Vagina (tissue), 2 donors: ENCODE measurements at places on chromosomes 7 and 10.

- H3K27ac ChIP-seq = no peak overlapping the region
- no peak overlapping the region for H3K4me3 ChIP-seq
- no peak for DNase-seq
Observed at GRCh38 chr10:117972168-117972837, 74.4 kb downstream of the RAB11FIP2 start.

DNA sequence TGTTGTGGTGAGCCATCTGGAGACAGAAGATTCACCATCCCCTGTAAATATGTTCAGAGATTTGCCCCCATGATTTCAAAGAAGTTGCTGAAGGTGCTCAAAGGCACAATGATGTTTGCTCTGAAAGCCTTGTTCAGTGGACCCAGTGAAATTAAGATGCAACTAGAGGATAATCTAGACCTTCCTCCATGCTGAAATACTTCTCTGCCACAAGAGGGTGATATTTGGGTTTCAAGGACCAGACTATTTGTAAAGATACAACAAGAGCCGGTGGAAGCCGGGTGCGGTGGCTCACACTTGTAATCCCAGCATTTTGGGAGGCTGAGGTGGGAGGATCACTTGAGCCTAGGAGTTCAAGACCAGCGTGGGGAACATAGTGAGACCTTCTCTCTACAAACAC is 13.5 kb upstream of the MSRB2 start:
- no peaks in the 10 kb centered on the region for H3K36me3 ChIP-seq
- H3K4me1 ChIP-seq = no peaks in the 10 kb centered on the region
- H3K27ac ChIP-seq = no peak overlapping the region
- H3K27me3 ChIP-seq = no peaks in the 10 kb centered on the region
- no peak overlapping the region for H3K4me3 ChIP-seq

- H3K27ac ChIP-seq = no peak overlapping the region
- no peaks in the 10 kb centered on the region for H3K27me3 ChIP-seq
- no peaks in the 10 kb centered on the region for H3K4me1 ChIP-seq
- H3K36me3 ChIP-seq = no peaks in the 10 kb centered on the region
- H3K4me3 ChIP-seq = no peak overlapping the region
Observed at GRCh38 chr10:18606051-18606695, 45.2 kb downstream of the NSUN6 start.

DNA sequence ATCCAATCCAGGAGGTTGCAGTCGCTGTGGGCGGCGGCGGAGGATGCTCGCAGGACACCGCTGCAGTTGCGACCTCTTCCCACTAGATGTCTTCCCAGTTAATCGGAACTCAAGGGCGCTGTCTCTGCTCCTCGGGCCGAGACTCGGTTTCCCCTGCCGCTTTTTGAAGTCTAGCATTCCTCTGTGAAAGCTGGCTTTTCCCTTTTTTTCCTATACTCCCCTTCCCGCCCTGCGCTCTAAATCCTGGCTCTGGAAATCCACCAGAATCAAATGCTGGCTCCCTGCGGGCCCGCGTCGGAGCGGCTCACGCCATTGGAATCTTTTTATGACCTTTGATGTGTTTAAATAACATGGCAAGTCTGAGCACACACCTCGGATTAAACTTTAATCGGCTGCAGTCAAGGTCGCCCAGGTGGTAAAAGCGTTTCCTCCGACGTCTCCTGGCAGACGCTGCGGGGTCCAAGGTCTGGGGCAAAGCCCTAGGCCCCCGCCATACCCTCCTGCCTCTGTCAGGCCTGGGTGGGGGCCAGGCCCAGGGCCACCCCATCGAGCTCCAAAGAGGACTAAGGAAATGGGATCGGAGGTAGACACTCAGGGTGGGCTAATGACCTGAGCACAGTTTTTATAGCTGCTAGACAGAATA is 10.7 kb upstream of the HOXA13 start:
- peak overlapping the region; percentile 30 for H3K4me3 ChIP-seq
- peak overlapping the region; percentile 93 for H3K27ac ChIP-seq
- H3K36me3 ChIP-seq = no peaks in the 10 kb centered on the region

- DNase-seq = no peak
- H3K4me3 ChIP-seq = no peak overlapping the region
- H3K36me3 ChIP-seq = no peaks in the 10 kb centered on the region
- H3K4me1 ChIP-seq = no peaks in the 10 kb centered on the region
- H3K27ac ChIP-seq = no peak overlapping the region
Observed at GRCh38 chr7:91039033-91039432, 225.2 kb upstream of the FZD1 start.

DNA sequence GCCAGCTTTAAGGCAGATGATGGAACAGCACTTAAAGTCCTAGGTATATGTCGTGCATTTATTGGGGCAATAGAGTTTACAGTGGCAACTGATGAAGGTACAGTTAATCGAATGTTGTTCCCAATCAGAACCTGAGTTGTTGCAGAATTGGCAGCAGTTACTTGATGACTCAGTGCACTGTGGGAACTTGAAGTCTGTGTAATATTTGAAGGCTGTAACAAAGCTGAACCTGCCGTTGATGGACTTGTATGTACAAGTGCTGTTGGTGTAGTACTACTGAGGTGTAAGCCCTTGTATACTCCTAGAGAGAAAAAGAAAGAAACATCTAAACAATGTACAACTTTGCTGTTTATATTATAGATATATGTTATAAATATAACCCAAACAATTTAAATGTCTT is 75.3 kb downstream of the EPC1 start:
- no peaks in the 10 kb centered on the region for H3K4me1 ChIP-seq
- no peak overlapping the region for H3K4me3 ChIP-seq
- DNase-seq = no peak

GRCh38 chr10:126041804-126042231 is 145.5 kb downstream of the FANK1 start:
- H3K36me3 ChIP-seq = no peaks in the 10 kb centered on the region
- no peak overlapping the region for H3K27ac ChIP-seq

GRCh38 chr10:31383810-31384588 is 65.0 kb downstream of the ZEB1 start:
- no peak for DNase-seq
- H3K4me1 ChIP-seq = no peaks in the 10 kb centered on the region
- H3K27ac ChIP-seq = no peak overlapping the region
- H3K36me3 ChIP-seq = no peaks in the 10 kb centered on the region

GRCh38 chr10:53700278-53700677 is 927.7 kb upstream of the MBL2 start:
- no peak overlapping the region for H3K27ac ChIP-seq
- no peaks in the 10 kb centered on the region for H3K36me3 ChIP-seq
- H3K4me3 ChIP-seq = no peak overlapping the region
- no peaks in the 10 kb centered on the region for H3K27me3 ChIP-seq
- no peak for DNase-seq

DNA sequence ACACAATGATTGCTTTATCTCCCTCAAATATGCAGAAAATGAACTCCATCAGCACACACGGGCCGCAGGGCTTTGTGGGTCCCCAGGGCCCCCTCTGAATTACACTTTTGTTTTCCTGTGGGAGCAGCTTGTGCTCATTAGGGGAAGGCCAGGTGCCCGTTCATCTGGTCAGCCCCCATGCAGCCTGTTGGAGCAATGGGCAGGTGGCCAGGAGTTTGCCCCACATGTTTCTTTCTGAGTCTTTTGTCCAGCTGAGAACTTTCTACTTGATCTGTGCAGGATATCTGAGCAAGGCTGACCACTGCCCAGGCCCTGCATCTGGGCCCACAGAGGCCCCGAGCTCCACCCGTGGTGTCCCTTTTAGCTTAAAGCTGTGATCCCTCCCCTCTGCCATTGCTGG is 105.3 kb upstream of the FAM20C start:
- H3K4me3 ChIP-seq = no peak overlapping the region
- H3K27me3 ChIP-seq = no peaks in the 10 kb centered on the region
- H3K36me3 ChIP-seq = no peaks in the 10 kb centered on the region
- peaks cover 57% of the 10 kb centered on the region for H3K4me1 ChIP-seq
- H3K27ac ChIP-seq = no peak overlapping the region

DNA sequence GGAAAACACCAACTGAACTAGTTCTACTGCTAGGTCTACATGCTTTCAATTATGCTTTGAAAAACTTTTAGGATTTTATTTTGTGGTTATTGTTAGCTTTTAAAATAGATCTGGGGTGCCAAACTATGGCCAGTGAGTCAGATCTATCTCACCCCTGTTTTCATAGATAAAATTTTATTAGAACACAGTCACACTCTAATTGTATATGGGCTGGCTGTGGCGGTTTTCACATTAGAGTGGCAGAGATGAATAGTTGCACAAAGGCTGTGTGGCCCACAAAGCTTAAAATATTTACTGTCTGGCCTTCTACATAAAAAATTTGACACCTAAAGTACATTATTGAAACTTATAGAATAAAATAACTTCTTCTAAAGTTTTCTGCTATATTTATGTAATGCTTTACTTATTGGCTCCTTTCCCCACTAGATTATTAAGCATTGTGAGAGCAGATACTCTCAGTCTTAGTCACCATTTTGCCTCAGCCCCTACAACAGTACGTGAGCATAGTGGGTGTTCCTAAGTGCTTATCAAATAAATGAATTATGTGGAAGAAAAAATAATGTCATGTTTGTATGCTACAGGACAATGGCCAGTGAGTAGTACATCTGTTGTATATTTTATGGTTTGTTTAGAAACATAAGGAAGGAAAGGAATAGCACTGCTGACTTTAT is 5.4 kb upstream of the SUV39H2 start:
- H3K36me3 ChIP-seq = no peaks in the 10 kb centered on the region
- H3K4me3 ChIP-seq = no peak overlapping the region
- peaks cover 11% of the 10 kb centered on the region for H3K4me1 ChIP-seq
- no peaks in the 10 kb centered on the region for H3K27me3 ChIP-seq
- H3K27ac ChIP-seq = no peak overlapping the region
